Fibroblast of skin of right quadriceps (primary cell): ENCODE measurements at places on chromosomes 16 and 17.

DNA sequence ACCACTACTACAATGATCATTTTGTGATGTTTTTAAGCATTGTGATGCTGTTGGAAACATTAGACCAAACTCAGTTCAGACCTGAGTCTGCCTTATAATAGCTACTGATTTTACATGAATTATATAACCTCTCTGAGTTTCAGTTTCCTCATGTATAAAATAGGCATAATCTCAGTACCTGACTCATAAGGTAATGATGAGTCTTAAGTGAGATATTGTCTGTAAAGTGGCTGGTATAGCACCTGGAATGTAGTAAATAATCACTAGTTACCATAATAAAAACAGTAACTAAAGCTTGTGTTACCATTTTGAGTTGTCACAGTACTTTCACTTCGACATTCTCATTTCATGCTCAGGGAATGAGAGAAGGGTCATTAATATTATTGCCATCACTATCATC is 381.5 kb upstream of the SALL1 start:
- no peak for DNase-seq

- DNase-seq, result peak; percentile 69
These were observed 58.8 kb downstream of the ZDHHC7 start for GRCh38 chr16:84952335-84953189.

DNA sequence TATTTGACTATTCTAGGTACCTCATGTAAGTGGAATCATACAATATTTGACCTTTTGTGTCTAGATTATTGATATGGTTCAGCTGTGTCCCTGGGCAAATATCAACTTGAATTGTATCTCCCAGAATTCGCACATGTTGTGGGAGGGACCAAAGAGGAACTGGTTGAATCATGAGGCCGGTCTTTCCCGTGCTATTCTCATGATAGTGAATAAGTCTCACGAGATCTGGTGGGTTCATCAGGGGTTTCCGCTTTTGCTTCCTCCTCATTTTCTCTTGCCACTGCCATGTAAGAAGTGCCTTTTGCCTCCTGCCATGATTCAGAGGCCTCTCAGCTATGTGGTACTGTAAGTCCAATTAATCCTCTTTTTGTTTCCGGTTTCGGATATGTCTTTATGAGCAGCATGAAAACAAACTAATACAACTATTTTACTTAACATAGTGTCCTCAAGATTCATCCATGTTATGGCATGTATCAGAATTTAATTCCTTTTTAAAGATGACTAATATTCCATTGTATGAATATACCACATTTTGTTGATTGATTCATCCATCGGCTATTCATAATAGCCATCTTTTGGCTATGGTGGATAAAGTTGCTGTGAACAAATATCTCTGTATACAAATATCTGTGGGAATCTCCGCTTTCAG is 129.1 kb downstream of the FTO start:
- DNase-seq, result no peak

GRCh38 chr17:76097716-76098295 is 5.8 kb downstream of the EXOC7 start:
- no peak for DNase-seq

GRCh38 chr17:75778861-75779249 is 5.8 kb upstream of the UNK start:
- no peak for DNase-seq

- DNase-seq, result no peak
These were observed 41.0 kb downstream of the RAI1 start for GRCh38 chr17:17722081-17722905.

DNA sequence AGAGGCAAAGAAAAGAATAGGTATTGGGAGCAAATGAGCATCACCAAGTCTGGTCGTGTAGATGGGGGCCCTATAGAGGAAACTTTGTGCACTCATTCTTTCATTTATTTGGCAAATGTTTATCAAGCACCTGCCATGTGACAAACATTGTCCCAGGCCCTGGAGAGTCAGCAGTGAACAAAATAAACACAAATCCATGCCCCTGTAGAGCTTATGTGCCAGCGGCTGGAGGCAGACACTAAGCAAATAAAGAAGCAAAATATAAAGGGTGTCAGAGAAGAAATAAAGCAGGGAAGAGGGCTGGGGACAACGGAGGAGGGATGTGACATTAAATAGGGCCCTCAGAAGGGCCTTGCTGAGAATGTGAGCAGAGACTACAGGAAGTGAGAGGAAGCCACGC is 45.5 kb downstream of the KATNIP start:
- DNase-seq, result no peak

DNA sequence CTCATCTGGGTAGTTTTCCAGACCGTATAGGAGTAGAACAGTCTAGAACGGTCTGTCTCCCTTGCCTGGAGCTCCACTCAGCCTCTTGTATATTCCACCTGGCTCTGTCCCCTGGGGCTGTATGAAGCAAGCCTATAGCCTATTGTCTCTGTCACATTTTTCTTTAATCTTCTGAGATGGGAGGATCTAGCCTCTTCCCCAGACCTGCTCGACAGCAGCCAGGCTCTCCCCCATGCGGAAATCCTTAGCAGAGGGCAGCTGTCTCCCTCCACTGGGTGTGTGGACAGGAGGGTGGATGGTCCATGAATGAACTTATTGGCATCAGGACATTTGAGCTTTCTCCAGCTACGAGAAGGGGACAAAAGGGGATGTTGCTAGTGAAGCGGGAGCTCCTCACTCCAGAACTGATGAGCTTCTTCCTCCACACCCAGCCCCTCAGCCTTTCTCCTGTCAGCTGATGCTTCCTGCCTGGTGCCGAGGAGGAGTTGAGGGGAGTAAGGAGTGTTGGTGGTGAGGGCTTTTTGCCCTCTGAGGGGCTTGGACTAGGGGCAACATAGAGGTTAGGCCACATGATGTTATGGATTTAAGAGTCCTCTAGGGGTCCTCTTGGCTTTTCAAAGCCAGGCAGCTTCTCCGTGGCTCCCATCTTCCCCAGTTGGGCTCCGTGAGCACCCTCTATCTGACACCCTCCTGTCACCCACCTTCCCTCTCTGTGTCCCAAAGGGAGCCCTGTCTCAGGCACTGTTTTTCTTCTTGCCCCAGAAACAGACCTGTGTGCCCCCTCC is 28.0 kb downstream of the ARHGAP23 start:
- DNase-seq, result no peak

GRCh38 chr17:66438101-66438500 is 135.7 kb downstream of the PRKCA start:
- DNase-seq, result no peak

DNA sequence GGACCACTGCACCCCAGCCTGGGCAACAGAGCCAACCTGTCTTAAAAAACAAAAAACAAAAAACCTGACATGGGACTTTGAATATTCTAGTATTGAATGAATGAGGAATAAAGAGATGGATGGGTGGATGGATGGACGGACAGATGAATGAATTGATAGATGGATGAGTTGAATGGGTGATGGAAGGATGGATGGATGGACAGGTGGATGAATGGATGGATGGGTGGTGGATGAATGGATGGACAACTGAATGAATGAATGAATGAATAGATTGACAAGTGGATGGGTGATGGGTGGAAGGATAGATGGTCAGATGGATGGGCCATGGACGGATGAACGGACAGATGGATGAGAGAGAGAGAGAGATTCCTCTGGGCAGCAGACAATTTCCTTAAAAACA is 22.8 kb upstream of the CEP20 start:
- no peak for DNase-seq

DNA sequence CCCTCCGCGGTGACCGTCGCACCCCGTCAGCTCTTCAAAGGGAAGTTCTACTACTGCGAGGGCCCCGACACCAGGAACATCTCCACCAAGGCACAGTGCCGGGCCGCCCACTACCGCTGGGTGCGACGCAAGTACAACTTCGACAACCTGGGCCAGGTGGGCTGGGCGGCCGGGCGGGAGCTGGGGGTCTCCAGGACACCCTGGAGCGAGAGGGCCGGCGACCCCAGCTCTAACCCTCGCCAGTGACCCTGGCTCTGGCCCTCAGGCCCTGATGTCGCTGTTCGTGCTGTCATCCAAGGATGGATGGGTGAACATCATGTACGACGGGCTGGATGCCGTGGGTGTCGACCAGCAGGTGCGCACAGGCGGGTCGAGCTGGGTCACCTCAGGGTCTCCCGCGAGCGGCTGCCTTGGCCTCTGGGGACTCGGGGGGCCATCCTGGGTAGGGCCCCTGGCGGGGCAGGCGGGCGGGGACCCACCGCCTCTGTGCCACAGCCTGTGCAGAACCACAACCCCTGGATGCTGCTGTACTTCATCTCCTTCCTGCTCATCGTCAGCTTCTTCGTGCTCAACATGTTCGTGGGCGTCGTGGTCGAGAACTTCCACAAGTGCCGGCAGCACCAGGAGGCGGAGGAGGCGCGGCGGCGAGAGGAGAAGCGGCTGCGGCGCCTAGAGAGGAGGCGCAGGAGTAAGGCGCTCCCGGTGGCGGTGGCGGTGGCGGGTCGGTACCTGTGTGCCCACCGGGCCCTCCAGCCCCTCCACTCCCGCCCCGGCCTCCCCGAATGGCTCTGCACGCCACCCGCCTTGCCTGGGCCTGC is 13.4 kb downstream of the TPSG1 start:
- DNase-seq, result no peak

DNA sequence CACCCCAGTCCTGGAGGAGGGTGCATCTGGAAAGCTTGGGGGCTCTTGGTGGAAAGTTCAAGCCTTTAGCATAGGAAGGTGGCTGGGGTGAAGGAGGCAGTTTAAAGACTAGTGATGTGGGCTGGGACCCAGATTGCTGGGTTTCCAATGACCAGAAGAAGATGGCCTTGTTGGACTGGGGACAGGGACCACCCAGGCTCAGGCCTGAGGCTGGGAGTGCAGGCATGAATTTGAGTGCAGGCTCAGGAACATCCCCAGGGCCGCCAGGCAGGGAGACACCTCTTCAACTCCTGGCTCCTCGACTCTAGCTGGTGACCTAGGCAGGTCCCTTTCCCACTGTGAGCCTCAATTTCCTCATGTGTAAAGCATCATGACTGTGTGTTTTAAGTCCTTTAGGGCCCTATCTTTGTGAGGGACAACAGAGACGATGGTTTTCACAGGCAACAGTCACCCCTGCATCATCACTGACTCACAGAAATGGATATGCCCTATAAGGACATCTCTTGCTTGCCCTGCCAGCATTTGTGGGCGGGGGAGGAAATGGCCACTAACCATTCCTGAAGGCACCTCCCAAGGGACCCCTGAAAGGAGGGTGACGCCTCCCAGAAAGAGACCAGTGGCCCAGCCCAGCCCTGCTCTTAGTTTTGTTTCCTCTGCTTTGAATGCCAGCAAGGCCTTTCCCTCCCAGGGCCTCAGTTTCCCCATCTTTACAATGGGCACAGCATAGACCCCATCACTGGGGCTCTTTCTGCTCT is 11.1 kb downstream of the NLRC5 start:
- peak; percentile 97 for DNase-seq

- no peak for DNase-seq
These were observed 1.8 kb downstream of the CACNG3 start for GRCh38 chr16:24257958-24258357.

- peak; percentile 67 for DNase-seq
These were observed 126.6 kb downstream of the ANKRD11 start for GRCh38 chr16:89363621-89364393.

DNA sequence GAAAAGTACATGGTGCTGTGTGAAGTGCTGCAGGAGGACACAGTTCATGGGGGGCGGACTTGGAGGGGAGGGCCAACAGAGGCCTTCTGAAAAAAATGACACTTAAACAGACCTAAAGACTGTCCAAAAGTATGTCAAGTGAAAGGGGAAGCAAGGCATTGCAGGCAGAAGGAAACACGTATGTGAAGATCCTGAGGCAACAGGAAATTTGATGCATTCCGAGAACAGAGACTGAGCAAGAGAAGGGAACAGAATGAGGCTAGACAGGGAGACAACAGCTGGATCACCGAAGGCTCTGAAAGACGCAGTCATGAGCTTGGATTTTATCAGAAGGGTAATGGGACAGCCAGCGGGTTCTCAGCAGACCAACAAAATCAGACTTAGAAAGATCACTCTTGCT is 1.1 kb downstream of the IFT20 start:
- no peak for DNase-seq

GRCh38 chr17:63033142-63033541 is 67.1 kb downstream of the TANC2 start:
- DNase-seq, result no peak

DNA sequence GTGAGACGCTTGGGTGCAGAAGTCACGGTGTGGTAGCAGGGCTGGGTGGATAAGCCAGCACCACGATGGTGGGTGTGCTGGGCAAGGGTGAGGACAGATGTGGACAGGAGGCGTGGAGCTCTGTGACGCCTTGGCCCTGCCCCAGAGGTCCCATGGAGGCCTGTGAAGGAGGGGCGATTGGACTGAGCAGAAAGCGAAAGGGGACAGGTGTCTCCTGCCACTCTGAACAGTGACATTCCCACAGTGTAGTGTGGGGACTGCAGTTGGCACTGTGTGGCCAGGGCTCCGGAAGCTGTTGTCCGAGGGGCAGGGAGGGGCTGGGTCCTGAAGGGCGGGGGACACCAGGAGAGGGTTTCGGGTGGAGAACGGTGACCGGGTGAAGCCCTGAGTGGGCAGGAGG is 7.3 kb downstream of the TBC1D24 start:
- no peak for DNase-seq

- DNase-seq, result no peak
These were observed 97.3 kb downstream of the SDK2 start for GRCh38 chr17:73546770-73547536.

GRCh38 chr17:58330997-58331814 is 2.6 kb upstream of the TSPOAP1 start:
- peak; percentile 73 for DNase-seq

- DNase-seq, result peak; percentile 19
These were observed 360.3 kb upstream of the KIF2B start for GRCh38 chr17:53462393-53462811.

- DNase-seq, result peak; percentile 70
These were observed at the start of gene HOXB2 for GRCh38 chr17:48545022-48545375. Gene HOXB2, minus strand, starts transcription at chr17:48545109. Its CDS starts 198 bp downstream, at chr17:48544911.

GRCh38 chr17:80827646-80828643 is 163.7 kb upstream of the CHMP6 start:
- no peak for DNase-seq

DNA sequence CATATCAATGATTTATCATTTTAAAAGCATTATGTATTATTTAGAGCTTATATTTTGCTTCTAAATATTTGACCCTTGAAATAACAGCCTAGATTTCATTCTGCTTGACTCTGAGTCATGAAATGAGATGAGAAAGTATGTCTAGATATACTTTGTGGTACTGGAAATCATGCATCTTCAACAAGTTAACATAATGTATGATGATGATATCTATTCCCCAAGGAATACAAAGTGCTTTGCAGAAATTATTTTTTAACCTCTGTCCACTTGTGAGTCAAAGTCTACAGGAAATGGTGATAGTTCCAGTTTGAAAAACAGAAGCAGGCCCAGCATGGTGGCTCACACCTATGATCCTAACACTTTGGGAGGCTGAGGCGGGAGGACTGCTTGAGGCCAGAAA is 36.1 kb downstream of the GOSR1 start:
- peak; percentile 51 for DNase-seq

- no peak for DNase-seq
These were observed 1.5 kb downstream of the CD300LF start for GRCh38 chr17:74711058-74711824.
